ENCODE measurements at places on chromosomes 5 and 9.

- DNase-seq = no peak
Observed at GRCh38 chr5:57804007-57804444, 321.4 kb upstream of the ACTBL2 start.

DNA sequence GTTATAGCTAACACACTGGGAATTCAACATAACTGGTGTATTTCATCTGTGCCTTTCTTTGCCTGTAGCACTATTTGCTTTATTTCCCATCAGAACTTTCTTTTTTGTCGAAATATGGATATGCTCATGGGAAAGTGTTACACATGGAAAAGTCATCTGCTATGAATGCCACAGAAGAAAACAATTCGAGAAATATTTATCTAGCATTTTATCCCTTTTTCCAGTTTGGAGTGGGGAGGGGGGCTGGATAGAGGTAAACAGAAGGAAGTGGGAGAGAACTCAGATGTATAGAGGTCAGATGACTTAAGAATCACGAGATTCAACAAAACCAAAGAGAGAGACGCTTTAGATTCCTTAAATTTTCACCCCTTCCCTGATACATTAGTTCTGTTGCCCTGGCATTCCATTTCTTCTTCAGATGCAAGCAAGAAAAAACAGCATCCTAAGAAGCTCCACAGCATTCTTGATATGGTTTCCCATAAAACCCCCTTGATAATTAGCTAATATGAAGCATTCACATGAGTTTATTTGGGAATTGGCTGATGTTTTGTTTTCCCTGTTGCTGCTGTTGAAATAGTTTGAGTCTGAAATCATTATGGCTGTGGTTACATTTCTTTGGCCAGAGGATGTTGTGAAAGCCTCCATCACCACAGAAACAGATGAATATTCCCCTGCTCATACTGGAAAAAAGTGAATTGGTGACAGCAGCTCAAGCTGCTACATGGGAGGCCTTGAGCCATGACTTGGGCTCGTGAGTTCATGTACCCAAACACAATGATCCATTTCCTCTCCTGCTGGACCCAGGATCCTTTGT, 335.8 kb upstream of the DAB2 start:
- DNase-seq = no peak

GRCh38 chr9:36835271-36835996, 198.6 kb downstream of the PAX5 start:
- DNase-seq = no peak

- no peak for DNase-seq
Observed at GRCh38 chr5:73395256-73395655, 53.3 kb downstream of the FOXD1 start.

DNA sequence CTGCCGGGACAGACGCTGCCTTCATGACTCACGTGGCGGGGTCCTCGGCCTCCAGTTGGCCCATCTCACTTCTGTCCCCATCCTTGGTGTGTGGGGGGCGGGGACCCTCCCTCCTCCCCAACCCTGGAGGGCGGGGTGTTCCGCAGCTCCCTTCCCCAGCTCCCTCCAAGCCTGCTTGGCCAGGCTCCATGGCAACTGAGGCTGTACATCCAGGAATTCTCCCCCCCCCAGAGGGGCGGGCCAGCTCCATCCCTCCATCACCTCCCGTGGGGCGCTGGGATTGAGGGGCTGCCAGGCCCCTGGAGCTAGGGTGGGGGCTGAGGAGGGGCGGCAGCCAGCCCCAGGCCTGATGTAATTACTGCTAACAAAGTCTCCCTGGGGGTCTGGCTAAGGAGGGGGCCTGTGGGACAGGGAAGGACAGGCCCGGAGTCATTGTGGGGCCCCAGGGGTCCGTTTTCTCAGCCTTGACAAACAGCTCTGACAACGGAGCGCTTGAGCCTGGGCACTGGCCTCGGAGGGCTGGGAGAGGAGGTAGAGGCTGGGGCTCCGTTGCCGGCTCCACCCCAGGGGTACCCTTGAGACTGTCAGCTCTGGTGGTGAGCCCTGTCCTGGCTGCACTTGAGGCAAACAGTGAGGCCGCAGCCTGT, 8.0 kb downstream of the DIPK1B start:
- no peak for DNase-seq

DNA sequence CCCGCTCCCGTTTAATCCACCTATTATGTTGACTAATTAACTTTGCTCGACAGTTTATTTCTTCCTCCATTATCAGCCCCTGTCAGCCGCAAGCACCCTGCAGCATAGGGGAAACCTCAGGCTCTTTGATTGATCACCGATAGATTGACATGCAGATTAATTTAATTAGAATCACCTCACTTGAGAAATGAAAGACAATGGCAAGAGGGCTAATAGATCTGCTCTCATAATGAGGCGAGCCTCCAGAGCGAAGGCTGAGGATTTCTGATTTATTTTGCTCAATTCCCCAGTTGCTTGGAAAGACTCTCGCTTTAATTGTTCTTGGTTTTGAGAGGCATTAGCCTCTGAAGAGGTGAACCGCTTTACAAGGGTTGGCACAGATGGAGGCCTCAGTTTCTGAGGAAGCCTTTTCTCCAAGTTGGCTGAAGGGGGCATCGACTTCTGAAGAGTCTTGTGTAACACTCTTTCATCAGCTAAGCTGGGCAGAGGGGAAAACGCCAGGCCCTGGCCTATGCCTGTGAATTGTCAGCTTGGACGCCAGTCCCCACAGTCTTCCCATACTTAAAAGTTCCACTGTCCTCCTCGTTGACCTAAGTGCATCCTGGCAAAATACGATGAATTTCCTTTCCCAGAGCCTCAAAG, 275.4 kb downstream of the EBF1 start:
- DNase-seq = no peak

GRCh38 chr5:172758077-172758833, 12.7 kb downstream of the DUSP1 start:
- DNase-seq = no peak

Measured in stimulated activated CD8-positive, alpha-beta memory T cell treated with anti-CD3 and anti-CD28 coated beads, Interleukin-15, amount 100 ng/mL, for 24 hours (primary cell).